D721Med (cell line): ENCODE measurements at places on chromosomes 1 and 21.

DNA sequence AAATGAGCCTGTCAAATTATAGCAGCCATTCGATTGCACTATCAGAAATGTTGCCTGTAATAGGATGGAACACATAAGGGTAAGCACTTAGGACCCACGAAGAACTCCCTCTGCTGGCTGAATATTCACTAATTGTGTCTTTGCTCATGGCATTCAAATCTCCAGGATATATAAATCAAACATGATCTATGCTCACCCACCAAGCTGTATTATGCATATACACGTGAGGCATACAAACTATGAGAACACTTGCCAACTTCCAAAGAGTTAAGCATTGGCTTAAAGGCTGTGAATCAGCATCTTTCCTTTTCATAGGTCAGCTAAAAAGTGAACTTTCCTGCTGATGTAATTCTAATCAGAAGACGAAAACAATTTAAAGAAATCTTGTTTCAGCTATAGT, 34.5 kb downstream of the TMPRSS15 start:
- no peak for DNase-seq

DNA sequence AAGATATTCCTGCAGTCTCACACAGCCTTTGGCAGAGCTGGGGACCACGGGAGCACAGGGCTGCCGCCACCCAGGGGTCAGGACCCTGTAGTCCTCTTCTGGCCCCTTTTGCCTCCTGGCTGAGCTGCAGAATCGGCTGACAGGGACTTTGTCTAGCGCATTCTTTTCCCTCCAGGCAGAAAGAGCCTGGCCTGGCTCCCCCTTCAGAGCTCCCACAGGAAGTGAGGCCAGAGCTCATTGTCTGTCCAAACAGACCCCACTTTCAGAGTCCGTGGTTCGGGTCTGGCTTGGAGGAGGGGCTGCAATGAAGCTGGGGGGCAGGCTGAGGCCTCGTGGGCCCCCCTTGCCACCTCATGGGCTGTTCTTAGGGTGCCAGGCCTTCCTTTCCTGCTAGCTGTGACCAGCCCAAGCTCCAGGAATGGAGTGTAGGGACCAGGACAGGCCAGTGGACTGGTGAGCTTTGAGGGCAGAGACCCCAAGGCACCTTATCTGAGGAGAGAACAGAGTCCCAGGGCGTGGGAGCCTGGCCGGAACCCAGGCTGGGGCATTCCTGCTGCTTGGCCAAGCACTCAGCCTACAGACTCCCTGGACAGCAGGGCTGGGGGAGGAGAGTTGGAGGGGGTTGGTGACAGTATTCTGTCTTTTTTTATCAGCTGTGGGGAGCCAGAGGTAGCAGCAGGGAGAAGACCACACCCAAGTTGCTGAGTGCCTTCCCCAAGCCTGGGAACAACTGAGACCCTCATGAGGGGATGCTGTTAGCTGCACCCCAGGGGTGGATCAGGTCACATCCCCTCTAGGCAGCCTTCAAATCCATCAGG, 4.7 kb downstream of the CELSR2 start:
- DNase-seq = no peak

DNA sequence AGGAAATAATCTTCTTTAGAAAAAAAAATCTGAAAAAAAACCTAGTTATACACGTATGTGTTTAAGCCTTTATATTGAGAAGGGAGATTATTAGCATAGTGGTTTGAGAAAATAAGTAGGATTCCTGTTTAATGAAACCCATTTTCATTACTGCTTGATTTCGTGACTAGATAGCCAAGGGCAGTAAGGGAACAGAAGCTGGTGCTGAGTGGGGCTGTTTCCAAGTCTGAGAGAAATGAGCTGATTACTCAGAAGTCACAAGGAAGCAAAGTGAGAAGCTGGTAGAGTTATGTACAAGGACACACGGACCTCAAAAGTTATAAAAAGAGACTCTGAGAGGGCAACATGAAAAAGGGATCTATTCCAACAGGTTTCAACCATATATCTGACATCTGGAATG, 256.5 kb downstream of the TTLL7 start:
- no peak for DNase-seq

DNA sequence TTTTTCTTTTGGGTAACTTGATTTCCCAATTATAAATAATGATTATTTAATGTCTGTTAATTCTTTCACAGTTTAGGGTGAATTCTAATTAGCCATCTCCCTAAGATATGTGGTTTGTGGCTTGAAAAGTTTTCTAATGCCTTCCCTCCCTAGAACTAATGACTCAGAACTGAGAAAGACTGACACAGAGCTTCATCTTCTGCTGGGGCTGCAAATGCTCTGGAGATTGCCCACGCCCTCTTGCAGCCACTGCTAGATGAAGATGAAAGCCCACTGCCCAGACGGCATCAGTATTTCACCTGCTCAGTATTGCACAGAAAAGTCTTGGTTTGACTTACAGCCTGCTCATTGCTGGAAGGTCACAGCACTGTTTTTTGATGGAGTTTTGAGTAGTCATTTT, 101.5 kb downstream of the ST6GALNAC3 start:
- DNase-seq = no peak

DNA sequence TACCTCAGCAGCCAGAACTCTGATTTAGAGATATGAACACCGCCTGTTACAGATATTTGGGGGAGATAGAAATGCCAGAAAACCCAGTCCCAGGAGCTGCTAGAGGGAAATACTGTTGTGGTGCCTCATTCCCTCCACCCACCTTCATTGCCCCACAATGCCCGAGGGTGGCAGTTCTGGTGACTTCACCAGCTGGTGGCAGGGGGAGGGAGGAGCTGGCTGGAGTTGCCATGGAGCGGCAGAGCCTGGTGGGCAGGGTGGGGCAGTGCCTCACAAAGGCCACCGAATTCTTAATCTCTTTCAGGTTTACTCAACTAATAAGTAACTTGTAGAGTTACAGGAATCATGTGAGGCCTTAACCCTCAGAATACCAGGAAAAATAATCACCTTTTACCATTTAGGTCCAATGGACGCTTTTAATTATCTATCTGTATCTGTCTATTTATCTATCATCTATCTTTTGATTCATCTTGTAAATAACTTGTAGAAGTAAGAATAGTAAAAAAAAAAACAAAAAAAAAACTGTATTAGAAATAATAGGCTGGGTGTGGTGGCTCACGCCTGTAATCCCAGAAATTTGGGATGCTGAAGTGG, 11.7 kb upstream of the S100A11 start:
- DNase-seq = no peak

GRCh38 chr1:115539061-115539460, 102.7 kb upstream of the VANGL1 start:
- no peak for DNase-seq

DNA sequence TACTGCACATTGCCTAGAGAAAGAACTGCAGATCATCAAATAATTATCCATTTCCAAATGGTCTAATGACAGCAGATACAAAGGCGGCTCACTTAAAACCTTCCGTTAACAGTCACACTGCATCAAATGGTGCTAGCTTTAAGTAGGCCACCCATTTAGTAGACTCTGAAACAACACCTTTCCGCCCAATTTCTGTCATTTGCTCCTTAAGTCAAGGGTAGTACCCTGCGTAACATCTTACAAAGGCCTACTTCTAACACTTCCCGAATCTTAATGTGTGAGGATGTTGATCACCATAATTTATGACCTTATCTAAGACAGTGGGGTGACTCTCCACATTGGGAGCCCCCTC, 692 bp upstream of the RALGPS2 start:
- no peak for DNase-seq

- no peak for DNase-seq
Measured at GRCh38 chr1:206655471-206655882, 20.1 kb downstream of the DYRK3 start.

DNA sequence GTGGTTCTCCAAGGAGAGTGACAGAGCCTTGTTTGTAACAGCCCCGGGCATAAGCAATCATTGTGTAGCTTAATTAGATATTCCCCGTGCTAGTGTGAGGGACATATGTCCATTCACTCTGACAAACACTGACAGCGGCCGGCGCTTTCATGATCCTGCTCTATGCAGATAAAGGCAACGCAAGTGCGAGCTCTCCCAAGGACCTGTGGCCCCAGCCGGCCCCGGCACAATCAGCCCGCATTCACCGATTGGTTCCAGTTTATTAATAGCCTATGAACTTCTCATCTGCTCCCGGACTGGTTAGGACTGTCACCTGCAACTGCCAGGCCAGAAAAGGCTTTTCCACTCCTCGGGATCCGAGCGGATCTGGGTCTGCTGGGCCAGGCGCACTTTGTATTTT, 18.0 kb upstream of the OLIG1 start:
- no peak for DNase-seq

GRCh38 chr1:184326278-184326677, 60.6 kb upstream of the C1orf21 start:
- DNase-seq = no peak

DNA sequence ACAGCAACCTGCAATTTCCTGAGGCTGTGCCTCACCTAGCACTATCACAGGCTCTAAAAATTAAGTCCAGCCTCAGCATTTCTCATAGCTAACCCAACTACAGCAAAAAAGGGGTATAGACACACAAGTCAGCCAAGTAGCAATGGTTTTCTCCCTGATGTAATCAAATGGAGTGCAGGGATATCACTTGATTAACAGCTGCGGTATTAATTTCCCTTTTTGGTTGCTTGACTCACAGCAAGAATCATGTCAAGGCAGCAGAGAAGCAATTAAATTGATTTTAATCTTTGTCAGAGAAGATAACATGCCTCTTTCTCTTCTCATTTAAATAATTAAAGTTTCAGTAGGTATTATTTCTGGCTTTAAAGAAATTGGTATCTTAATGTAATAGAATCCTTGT, 278.9 kb downstream of the RWDD3 start:
- DNase-seq = no peak

GRCh38 chr21:25464275-25464674, 143.0 kb downstream of the MRPL39 start:
- no peak for DNase-seq

DNA sequence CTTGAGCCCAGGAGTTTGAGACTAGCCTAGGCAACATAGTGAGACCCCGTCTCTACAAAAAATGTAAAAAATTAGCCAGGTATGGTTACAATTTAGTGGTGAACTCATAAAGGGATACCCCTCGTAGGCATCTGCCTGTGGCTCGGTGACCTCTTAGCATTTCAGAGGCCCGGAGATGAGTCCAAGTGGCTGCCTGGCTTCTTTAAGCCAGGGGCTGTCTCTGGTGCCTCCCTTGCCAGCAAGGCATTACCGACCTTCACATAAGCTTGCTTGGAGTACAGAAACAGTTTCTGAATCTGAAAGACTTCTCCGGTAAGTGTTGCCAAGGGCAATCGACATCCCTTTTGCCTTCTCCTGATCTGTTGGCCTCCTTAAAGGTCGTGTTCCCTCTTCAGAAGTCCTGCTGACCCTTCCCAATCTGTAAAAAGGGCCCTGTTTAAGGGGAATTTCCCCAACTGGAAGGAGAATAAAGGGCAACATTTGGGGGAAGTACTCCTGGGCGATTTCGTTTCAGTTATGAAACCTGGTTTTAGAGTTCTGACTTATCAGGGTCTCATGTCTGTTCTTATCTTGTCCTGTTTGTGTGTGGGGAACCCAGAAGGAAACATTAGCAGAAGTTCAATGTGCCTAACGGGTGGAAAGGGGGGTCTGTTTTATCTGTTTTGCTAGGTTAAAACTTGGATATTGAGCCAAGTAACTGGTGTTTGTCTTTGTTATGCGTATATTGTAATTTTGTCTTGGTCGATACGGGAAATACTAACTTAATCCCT, 32.9 kb downstream of the KIFAP3 start:
- DNase-seq = no peak

- no peak for DNase-seq
Measured at GRCh38 chr1:232144696-232145230, 485.2 kb downstream of the SIPA1L2 start.

- no peak for DNase-seq
Measured at GRCh38 chr1:61083013-61083806, 849 bp downstream of the NFIA start.

GRCh38 chr1:164310166-164310565, 248.8 kb upstream of the PBX1 start:
- DNase-seq = no peak

GRCh38 chr1:78263946-78264345, 218.2 kb downstream of the GIPC2 start:
- DNase-seq = no peak

DNA sequence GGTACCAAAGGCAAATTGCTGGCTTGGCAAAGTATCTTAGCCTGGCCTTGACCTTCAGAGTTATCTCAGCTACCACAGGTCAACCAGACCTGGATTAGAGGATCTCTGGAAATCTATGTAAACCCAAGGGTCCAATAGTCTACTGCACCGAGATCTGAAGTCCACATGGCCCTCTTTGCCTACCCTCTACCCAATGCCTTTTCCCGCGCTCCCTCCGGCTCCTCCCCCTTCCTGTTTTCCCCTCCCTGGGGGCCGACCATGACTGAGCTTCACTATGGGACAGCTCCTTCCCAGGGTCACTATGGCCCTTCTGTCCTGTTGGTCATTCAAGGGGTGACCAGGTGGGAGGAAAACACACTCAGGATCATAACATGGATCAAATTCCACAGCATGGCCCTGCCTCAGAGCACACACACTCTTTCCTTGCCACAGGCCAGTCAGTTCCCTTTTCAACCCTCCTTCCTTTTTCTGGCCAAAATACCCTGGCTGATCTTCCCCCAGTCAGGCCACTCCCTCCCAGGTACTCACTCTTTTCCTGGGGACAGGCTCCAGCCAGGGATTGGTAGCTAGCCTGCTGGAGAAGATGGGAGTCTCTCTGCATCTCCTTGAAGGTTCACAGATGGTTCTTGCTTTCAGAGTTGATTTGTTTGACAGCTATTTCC, 19.1 kb upstream of the TMEM183A start:
- no peak for DNase-seq

DNA sequence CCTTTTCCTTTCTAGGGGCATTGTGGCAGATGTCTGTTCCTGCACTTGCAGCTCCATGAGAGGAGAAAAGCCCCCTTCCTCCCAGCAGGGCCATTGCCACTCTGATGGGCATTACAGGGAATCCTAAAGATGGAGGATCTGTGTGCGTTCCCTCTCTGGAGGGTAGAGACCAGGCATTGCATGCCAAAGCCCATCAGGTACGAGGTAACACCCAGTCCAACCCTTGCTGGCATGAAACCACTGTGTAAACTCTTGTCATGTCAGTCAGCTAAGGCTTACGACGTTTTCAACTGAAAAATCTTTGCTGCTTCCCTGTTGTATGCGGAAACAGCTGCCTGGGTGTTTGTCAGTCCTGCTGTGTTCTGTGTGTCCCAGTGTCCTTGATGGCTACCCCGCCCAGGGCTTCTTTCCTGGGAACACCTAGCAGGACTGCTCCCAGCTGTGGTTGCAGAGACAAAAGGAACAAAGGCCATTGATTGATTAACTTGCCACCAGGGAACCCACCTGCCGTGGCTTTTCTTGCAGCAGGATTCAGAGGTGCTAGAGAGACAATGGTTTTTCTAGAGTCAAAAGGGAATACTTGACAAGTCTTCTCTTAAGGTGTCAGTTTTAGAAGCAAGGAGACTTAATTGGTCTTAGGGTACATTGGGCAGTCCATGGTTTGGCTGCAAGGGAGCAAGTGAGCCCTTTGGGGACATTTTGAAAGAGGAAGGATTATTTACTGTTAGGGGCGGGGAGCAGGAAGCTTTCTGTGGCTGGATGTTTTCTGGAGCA, 24.6 kb downstream of the B3GALT5 start:
- DNase-seq = no peak
